ENCODE measurements at places on chromosomes 3 and 15. TPM values are rescaled to one million over a fixed set of nuclear protein-coding genes. Genes with fewer than 3 reads are reported as not detected.

The CA12 gene
- polyA plus RNA-seq, result not detected

The EIF4E3 gene
- polyA plus RNA-seq, result 1.6 TPM

The CCR5 gene
- 0.21 TPM for polyA plus RNA-seq

The RSL24D1 gene
- polyA plus RNA-seq, result 25.2 TPM

The PIGB gene
- polyA plus RNA-seq, result 28.8 TPM

The GMNC gene
- not detected for polyA plus RNA-seq

All from B cell (primary cell).